ENCODE measurements at places on chromosomes 7 and 10.
A peak's percentile ranks its signal among the peaks of the same experiment; 100 is the strongest.

DNA sequence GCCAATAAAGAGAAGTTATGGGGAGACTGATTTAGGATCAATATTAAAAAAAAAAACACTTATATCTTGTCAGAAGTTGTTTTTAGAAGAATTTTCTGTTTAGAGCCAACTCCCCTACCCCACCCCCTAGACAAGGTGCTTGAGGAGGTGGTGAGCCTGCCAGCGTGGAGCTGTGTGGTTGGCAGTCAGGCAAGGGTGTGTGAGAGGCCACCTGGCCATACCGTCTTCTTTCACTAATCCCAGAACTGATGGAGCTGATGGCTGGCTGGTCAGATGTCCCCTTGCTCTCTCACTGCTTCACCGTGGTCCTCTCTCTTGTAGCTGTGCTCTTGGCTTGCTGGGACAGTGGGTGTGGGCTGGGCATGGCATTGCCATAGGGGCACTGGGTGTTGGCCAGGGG is 34.3 kb downstream of the NACAD start:
- no peak for DNase-seq

GRCh38 chr7:3805151-3805550 is 504.1 kb downstream of the SDK1 start:
- no peak for DNase-seq

DNA sequence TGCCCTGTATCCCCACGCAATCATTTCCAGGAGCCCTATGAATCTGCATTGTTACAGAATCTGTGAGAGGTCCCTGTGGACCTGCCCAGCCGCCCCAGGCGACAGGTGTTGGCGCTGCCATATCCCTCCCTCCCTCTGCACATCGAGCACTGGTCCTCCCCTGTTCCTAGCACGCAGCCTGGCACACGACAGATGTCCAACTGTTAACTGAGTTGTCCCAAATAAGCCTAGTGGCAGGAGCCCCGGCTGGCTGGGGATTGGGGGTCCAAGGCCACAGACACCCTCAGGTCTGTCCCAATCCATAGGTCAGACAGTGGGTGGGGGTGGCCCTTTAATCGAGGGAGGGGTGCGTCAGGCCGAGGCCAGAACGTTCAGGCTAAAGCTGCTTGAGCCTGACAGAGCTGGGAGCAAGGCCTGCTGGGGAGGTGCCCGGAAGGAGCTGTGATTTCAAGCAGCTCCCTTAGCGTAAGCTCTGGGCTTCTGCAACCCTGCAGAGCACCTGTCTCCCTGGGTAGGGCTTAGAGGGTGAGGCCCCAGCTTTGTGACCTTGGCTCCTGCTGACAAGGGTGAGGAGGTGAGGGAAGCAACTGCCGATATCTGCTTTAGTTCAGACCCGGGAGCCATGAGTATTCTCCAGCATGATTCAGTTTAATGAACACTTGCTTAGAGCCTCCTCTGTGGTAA is 40.1 kb downstream of the ADRA2A start:
- no peak for DNase-seq

GRCh38 chr10:97729014-97729413 is 7.9 kb upstream of the ZFYVE27 start:
- DNase-seq = no peak

GRCh38 chr7:25583621-25584020 is 355.3 kb upstream of the NPVF start:
- DNase-seq = no peak

DNA sequence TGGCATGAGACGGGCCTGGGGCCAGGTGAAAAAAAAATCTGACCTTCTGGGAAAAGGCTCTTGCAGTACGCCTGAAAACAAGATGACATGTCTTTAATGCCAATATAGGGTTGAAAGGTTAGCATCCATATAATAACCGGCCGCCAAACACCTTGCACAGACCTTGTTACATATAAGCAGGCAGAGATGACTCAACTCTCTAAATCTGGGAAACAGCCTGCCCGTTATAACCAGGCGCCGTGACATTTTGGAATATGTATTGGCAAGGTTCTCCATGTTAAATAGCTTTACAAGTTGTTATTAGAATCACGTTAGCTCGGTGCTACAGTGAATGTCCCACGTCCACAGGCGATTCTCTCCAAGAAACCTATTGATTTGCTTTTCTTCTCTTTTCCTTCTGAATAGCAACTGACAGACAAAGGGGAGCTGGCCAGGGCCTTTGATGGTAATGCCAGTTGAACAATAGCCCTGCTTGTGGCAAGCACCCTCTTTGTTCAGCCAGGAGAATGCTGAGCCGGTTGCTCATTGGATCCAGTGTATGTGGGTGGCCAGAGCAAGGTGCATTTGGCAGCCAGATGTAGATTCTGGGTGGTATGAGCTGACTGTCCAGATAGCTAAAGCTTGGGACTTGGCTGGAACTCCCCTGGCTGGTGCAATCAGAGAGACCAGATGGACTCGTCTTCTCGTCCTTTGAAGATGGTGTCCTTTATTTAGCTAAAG is 80.1 kb upstream of the AUTS2 start:
- no peak for DNase-seq

DNA sequence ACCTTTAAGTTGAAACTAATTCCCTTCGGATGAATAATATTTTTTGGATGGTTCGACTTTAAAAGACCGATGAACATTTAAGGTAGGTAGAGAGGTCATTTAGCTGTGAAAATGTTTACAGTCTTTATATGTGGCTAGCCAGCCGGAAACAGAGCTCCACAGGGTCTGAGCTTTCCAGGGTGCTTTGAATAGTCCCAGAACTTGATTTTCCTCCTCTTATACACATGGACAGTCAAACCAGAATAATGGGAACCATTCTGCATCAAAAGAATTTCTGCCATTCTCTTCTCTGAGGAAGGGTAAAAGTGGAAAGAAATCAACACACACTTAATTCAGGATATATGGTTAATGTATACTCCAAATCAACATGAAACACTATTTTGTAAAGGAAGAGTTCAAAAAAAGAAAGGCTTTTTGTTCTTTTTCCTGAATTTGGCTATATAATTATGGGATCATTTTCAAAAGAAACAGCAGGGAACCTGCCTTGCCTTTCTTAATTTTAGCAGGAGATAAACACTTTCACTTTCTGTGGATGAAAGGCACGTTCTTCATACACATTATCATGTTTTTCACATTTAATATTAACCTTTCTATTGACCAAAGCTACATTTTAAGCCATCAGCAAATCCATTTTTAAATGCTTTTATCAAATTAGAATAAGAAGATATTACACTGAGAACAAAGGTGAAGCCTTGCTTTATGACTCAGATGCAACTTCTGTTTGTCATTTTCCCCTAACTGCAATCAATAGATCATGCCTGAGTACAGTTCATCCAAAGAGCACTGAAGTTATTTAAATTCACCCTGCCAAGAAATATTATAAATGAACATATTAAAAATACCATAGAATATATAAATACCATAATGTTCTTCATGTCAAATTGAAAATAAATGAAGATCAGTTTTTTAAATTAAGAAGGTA is 307.3 kb downstream of the THSD7A start:
- no peak for DNase-seq

DNA sequence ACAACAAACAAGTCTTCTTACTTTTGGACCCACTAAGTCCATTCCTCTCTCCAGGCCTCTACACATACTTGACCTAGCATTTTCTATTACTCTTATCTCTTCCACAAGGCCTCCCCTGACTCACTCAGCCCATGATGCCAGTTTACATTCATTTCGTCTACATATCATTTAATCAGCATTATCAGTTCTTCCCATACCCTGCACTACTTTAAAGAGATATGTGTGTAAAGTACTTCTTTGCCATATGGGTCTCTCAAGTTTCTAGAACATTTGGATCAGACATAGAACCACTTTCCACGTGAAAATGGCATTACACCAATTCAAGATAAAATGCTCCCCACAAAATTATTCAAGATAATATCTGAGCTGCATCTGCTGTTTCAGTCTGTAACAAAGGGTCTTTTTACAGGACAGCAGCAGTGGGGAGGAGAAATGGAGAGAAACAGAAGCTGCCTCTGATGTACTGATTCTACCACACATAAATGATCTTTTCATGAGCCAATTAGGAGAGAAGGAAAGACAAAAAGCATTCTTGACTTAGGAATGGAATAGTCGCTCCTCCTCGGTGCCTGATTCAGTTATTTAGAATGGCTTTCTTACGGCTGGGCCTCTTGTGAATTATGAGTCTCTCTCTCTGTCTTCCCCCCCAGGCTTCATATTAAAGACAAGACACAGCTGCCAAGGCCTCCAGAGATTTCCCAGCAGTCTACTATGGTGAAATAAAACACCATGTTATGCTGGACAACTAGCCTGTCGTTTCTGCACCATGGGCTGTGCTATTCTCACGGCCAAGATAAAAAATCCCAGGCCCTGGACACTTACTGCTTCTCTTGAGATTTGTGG is 46.9 kb upstream of the SEPTIN7 start:
- DNase-seq = no peak

DNA sequence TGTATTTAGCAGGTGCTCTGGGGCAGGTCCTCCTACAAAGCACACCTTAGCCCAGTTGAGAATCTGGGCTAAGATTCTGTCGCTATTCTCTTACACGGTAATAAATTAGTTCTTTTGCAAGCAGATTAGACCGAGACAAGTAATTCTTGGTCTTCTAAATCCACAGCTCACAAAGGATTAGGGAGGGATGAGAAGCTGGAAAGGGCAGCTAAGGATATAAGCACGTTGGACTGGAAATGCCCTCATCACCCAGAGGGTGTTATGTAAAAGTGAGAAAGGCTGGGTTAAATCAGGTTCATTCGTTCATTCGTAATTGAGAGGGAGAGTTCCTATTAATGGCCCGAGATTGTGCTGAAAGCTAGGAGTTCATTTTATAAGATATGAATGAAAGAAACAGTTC is 41.8 kb downstream of the PFKFB3 start:
- no peak for DNase-seq

DNA sequence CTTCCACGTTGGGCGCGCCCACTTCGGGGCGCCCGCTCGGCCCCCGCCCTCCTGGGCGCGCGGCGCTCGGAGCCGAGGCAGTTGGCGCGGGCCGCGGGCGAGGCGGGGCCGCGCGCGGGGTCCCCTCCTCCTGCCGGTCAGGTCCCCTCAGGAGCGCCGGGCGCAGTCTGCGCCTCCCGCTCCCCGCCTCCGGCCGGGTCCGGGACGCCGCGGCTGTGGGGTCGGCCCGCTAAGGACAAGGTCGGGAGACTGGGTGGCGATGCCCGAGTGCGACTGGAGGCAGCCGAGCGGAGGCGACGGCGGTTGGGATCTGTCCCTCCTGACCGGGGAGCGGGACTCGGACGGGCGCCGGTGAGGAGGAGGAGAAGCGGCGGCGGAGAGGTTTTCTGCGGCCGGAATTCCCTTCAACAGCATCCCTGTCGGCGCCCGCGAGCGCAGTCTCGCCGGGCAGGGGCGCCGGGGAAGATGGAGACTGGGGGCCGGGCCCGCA is at the start of gene ATRNL1:
Gene ATRNL1 (plus strand): TSS at position 80 of the 490 bp plus-strand sequence. CDS start 386 bp downstream, at position 466.
- DNase-seq = no peak

- DNase-seq = peak; percentile 56
Observed at GRCh38 chr10:119602241-119603095, 5.7 kb upstream of the TIAL1 start.

GRCh38 chr10:30705625-30706149 is 76.1 kb upstream of the LYZL2 start:
- peak; percentile 45 for DNase-seq

- DNase-seq = no peak
Observed at GRCh38 chr7:46651070-46651469, 730.0 kb upstream of the IGFBP3 start.

DNA sequence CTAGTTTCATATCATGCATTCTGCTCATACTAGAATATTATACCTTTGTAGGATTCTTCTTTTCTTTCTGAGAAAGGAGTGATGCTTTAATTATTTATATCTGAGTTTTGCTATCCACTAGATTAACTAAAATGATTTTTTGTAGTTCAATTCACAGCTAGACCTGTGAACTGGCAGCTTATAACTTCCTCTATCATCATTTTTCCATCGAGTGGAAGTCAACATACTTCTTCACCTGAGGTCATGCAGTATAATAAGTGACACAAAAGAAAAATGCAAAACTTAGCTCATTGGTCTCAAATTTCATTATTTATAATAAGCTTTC is 8.0 kb downstream of the LRRN3 start:
- no peak for DNase-seq

- DNase-seq = no peak
Observed at GRCh38 chr7:140638173-140638791, 2.3 kb downstream of the DENND2A start.

- DNase-seq = no peak
Observed at GRCh38 chr7:49791088-49791741, 17.8 kb downstream of the VWC2 start.

DNA sequence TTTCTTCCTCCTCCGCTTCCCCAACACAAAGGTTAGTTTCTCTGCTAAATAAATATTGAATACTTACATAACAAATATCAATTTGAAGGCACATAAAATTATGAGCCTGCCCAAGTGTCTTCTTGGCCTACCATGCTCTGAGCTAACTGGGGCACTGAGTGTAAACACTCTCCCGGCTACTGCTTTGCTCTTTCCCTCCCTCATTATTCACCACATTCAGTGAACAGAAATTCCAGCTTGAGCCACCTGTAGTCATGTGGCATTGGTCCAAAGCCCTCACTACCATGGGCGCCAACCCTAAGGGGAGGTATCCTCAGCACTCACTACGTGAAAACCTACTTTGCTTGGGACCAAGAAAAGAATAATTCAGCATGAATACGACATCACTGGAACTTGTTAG is 409.0 kb downstream of the KCNMA1 start:
- DNase-seq = no peak

DNA sequence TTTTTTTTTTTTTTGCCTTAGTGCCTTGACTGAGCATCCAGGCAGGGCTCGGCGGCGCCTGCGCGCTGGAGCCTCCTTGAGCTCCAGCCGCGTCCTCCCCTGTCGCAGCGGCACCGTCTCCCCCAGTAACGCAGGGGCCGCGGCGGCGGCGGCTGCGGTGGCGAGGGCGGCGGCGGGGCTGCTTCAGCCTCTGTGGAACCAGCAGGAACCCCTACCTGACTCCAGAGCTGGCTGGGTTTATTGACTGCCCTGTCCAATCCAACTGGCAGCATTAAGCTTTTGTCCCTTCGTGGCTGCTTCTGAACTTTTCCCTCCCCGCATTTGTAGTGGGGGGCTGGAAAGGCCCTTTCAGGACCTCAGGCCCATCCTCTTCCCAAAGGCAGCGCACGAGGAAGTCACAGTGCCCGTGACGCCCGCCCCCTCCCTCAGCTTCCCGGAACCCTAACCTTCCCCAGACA is at the start of gene GPR85:
Gene GPR85 (minus strand): TSS at position 397 of the 458 bp plus-strand sequence. CDS start 2,106 bp downstream, outside the sequence.
- peak; percentile 33 for DNase-seq

All from activated CD4-positive, alpha-beta memory T cell treated with anti-CD3 and anti-CD28 coated beads, Interleukin-2, amount 10 ng/mL, durations not matched to agents 7 days and 5 days (primary cell).